Sigmoid colon (tissue), 7 donors: ENCODE measurements at places on chromosomes 3 and 15. TPM values are rescaled to one million over a fixed set of nuclear protein-coding genes. Genes with fewer than 3 reads are reported as not detected.

Gene PDIA3
- 66.2 TPM for total RNA-seq

- no peaks in the 10 kb centered on the region for H3K36me3 ChIP-seq
- H3K27me3 ChIP-seq: no peaks in the 10 kb centered on the region
- no peaks in the 10 kb centered on the region for H3K4me1 ChIP-seq
- no peak overlapping the region for H3K27ac ChIP-seq
These were observed 275.2 kb upstream of the KCNMB2 start for GRCh38 chr3:178260887-178261565.

- H3K27me3 ChIP-seq: no peaks in the 10 kb centered on the region
- no peak for DNase-seq
- no peaks in the 10 kb centered on the region for H3K4me1 ChIP-seq
- no peaks in the 10 kb centered on the region for H3K36me3 ChIP-seq
- no peak overlapping the region for H3K4me3 ChIP-seq
These were observed 591.9 kb upstream of the NECTIN3 start for GRCh38 chr3:110479731-110480130.

GRCh38 chr15:77143616-77144015 is 72.7 kb upstream of the TSPAN3 start:
- H3K27me3 ChIP-seq: no peaks in the 10 kb centered on the region
- no peaks in the 10 kb centered on the region for H3K36me3 ChIP-seq
- no peak overlapping the region for H3K4me3 ChIP-seq
- no peak for DNase-seq
